AG10803 (cell line): ENCODE measurements at places on chromosomes 2 and 18.

DNA sequence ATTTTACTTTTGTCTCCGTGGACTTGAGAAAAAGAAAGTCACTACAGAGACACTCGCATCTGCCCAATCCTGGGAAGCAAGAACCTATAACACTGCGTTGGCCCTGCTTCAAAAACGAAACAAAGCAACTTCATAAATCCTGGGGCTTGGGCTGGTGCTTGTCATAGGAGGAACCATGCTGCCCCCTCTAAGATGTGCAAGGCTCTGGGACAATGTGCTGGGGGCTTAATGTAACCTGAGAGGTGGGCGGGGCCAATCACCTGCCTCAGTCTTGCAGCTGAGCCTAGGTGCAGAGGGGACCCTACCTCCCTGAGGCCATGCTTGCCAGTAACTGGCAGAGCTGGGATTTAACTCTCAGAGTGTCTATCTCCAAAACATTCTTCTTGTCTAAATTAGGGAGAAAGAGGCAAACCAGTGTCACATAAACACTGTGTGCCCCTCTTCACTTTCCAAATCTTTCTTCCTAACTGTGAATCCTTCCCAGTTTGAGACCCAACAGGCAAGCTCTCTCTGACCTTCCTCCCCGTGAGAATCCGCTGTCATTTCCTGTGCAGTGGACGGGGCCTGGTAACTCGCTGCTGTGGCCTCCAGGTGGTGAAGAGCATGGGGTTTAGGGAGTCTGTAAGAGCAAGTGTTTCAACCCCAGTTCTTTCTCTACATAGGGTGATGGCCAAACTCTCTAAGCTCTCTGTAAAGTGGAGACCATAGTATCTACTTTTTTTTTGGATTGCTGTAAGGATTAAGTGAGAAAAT lies 115.1 kb downstream of the ACKR3 start:
- no peak for DNase-seq

DNA sequence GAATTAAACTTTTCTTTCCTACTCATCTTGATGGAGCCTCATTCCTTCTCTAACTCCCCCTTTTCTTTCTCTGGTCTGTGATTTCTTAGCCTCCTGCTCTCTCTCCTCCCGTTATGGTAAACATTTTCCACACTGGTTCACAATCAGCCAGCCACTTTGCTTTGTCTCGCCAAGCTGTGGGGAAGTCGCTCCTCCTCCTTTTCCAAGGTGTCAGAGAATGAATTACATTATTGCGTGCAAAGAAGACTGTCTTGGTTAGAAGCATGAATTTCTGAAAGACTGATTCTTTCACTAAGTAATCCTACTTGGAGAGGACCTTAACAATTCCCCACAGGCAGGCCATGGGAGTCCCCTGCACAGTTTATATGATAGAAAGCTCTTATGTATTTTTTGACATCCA lies 46.1 kb downstream of the RASGRP3 start:
- DNase-seq: peak; percentile 39

DNA sequence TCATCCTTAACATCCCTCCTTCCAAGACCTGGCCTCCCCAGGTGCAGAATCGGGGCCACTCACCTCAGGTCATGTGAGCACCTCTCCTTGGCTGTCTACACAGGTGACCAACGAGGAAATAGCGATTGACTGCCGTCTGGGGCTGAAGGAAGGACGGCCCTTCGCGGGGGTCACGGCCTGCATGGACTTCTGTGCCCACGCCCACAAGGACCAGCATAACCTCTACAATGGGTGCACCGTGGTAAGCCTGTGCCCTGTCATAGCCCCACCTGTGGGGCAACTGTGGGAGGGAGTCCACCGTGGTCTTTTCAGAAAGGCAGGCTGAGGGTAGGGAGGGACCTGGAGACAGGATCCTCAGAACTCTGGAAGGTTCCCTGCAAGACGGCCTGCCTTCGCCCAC lies 54.3 kb downstream of the BOLA3 start:
- no peak for DNase-seq

DNA sequence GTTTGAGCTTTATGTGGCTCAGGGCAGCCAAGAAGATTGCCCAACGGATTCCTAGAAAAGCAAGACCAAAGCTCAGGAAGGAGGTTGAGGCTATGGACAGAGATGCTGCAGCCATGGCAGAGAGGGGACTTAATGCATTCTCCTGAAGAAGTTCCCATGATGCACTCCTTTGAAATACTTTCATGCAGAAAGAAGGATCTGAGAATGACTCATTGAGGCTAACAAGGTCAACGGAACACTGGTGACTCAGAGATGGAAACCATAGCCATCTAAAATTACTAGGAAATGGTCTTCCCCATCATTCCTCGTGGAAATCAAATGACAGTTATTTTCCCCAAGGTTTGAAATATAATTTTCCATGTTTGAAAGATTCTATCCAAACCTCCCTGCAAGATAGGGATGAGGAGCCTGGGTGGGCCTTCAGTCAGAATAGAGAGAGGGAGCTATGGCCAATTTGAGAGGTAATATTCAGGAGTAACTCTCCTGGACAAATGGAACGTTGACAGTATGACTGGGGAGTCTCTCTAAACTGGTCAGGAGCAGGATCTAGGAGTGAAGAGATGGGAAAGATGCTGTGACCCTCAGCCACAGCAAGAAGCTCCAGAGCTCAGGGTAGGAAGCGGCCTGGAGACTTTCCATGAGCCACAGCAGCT lies 63.0 kb downstream of the REEP1 start:
- DNase-seq: peak; percentile 24

DNA sequence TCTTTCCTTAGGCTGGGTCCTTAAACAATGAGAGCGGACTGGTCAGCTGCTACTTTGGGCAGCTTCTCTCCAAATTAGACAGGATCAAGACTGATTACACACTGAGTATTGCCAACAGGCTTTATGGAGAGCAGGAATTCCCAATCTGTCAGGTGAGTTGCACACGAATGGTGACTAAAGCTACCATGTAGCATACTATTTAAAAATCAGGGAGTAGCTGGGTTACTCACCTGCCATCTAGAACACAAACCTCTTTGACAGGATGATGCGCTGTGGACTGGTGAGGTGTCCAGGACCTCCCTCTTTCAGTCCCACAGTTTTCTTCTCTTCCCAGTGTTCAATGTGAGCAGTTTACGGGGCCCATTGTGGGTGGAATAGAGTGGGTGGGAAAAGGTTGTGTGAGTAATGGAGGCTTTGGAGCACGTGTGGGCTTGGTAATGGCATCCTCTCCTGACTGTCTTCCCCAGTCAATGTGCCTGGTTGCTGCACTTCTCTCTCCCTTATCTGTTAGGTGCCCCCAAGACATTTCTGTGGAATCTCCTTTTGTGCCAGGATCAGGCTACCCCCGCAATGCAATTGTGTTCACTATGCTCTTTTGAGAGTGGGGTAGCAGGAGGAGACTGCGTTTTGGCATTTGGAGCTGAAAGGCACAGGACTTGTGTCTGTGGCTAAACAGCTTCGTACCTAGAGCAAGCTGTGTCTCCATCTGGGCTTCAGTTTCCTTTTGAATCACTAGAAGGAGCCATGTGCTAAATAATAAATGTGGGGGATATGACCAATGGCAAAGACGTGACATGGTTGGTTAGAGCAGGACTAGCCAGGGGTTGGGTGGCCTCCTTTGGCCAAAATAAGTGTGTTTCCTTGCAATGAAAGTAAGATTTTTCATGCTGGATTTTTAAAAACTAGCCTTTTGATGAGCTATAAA lies 17.7 kb downstream of the SERPINB12 start:
- no peak for DNase-seq

GRCh38 chr2:219592736-219593135 lies 4.9 kb upstream of the STK11IP start:
- no peak for DNase-seq

- no peak for DNase-seq
Measured at GRCh38 chr2:208033701-208034502, 8.6 kb upstream of the PLEKHM3 start.

- no peak for DNase-seq
Measured at GRCh38 chr2:66525606-66526005, 90.7 kb downstream of the MEIS1 start.

DNA sequence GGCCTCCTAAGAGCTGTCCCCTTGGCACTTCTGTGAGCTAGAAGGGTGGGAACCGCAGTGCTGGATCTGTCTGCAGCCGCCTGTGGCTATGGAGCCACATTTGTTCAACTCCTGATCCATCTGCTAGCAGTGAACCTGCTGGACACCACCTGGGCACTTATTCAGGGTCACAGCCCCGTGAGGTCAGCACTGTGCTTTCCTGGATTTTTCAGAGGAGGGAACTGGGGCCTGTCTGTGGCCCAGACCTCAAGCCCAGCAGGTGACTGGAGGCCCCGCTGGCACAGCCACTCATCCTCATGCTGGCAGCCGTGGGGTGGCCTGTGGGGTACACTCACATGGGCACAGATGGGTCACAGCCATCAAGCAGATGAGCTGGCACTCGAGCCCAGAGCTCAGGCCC lies 155.3 kb downstream of the TFCP2L1 start:
- no peak for DNase-seq

DNA sequence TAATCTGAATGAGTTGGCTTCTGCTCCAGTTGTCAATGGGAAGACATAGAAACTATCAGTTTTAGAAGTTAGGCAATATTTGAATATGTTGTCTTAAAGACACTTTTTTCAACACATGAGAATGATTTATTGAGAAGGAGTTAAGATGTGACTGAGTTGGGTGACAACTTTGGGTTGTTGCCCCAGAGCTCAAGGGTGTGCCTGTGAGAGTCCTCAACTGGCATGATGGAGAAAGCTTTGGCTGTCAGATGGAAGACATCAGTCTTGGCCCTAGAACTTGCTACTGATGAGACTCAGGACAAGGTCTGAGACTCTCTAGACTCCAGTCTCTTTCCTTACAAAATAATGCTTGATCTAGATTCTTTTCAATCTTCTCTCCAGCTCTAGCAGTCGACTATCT lies 69.0 kb upstream of the CTAGE1 start:
- no peak for DNase-seq

DNA sequence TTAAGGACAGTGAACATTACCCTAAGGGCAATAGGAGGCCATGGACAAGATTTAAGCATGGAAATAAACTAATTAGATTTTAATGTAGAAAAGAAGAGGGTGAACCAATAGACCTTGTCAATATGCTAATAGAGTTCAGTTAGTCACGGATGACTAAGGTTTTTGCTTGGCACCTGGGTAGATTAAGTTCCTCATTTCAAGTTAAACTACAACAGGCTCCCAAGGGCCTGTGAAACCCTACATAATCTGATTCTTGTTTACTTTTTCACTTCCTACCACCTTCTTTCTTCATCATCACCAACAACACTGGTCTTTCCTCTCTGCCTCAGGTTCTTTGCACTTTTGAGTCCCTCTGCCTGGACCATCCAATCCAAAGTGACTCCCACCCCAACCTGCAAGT lies 14.8 kb downstream of the SP110 start:
- DNase-seq: no peak

DNA sequence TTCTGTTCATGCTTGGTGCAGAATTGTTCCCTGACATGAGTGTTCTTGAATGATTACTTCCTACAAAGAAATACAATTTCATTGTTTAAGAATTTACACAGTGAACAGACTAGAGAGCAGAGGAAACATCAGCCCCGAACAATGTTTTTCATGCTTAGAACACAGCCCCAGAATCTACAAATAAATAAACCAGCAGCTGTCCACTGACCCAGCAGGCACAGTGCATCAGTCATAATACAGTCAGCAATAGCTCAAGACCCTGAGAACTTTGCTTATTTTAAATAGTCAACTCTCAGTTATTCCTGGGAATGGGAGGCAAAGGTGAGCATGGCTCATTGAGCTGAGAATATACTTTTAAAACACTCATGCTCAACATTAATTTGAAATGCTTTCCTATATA lies 38.4 kb downstream of the XIRP2 start:
- DNase-seq: no peak

DNA sequence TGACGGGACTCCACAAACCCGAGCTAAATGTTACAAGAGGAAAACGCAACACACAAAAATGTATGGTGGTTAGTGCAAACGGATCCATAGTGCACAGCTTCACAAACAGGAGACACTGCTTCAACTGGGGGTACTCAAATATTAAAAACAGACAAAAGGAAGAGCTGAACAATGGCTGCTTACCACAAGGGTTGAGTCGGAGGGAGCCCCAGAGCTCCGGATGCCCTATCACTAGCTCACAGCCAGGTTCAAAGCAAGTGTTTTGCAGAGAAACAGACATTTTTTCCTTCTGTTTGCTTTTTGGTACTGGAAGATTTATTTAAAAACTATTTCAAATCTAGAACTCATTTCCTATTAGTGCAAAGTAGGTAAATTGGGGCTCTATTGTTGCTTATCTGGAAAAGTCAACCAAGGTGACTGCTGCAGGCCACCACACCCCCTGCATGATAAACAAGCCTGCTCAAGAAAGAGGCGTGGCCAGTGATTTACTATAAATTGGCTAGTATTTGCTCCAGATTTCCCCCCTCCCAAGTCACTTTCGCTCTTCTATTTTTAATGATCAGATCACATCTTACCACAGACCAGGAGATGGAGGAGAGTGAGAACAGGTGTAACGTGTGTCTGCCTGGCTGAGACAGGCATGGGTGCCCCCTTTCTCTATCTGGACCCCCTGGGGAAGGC lies 46.5 kb downstream of the ZAP70 start:
- no peak for DNase-seq

GRCh38 chr18:67600181-67601180 lies 84.0 kb upstream of the DSEL start:
- DNase-seq: peak; percentile 71

- no peak for DNase-seq
Measured at GRCh38 chr2:200079356-200079755, 124.0 kb downstream of the MAIP1 start.
